ENCODE measurements at places on chromosomes 4 and X. TPM values are rescaled to one million over a fixed set of nuclear protein-coding genes. Genes with fewer than 3 reads are reported as not detected.
A peak's percentile ranks its signal among the peaks of the same experiment; 100 is the strongest.

GRCh38 chr4:105624530-105624929 lies 72.1 kb downstream of the ARHGEF38 start:
- peak overlapping the region; percentile 7 for H3K27ac ChIP-seq
- H3K4me1 ChIP-seq: peaks cover 29% of the 10 kb centered on the region
- peak; percentile 43 for DNase-seq
- H3K4me3 ChIP-seq: no peak overlapping the region
- no peaks in the 10 kb centered on the region for H3K36me3 ChIP-seq

DNA sequence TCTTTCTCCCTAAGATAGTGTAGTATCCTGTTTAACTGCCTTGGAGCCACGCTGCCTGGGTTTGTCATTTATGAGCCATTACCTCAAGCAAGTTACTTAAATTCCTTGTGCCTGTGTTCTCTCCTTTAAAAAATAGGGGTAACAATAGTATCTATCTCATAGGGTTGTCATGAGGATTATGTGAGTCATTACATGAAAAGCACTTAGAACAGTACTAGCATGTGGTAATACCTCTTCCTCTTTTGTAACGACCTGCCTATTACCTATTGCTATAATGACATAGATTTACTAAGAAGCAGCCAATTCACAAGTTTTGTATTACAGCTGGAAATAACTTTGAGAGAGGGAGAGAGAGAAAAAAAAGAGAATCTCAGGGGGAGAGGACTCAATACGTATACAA lies 834.7 kb downstream of the RAPGEF2 start:
- no peak for DNase-seq
- no peaks in the 10 kb centered on the region for H3K36me3 ChIP-seq
- no peak overlapping the region for H3K27ac ChIP-seq
- H3K27me3 ChIP-seq: no peaks in the 10 kb centered on the region

DNA sequence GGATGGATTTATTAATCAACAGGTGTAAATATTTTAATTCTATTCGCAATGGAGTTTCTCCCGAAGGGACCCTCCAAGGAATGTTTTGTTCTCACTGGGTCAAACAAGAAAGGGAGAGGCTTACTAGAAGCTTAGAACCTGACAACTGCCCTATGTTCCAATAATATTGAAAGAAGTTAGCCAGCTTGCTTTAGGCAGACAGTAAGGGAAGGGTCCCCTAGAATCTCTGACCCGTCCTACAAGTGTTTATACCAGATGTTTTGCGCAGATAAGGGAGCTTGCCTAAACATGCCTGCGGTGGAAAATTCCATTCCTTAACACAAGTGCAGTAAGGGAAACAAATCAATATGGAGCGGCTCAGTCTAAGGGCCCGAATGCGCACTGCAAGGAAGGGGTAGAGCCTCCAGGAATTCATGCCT lies 17.7 kb downstream of the IL21 start:
- DNase-seq: no peak
- H3K27ac ChIP-seq: no peak overlapping the region
- H3K4me3 ChIP-seq: no peak overlapping the region
- H3K27me3 ChIP-seq: no peaks in the 10 kb centered on the region

GRCh38 chr4:108881190-108881589 lies 118.3 kb upstream of the ETNPPL start:
- H3K4me3 ChIP-seq: no peak overlapping the region
- H3K27ac ChIP-seq: no peak overlapping the region
- no peaks in the 10 kb centered on the region for H3K27me3 ChIP-seq
- no peaks in the 10 kb centered on the region for H3K36me3 ChIP-seq

ADAMTS3 gene
- total RNA-seq: 0.41 TPM
